Epithelial cell of proximal tubule (primary cell): ENCODE measurements at places on chromosomes 12 and 14.
A peak's percentile ranks its signal among the peaks of the same experiment; 100 is the strongest.

GRCh38 chr12:28268608-28269229, 78.5 kb downstream of the CCDC91 start:
- no peak for DNase-seq

- no peak for DNase-seq
Measured at GRCh38 chr12:106154751-106155273, 16.1 kb upstream of the NUAK1 start.

DNA sequence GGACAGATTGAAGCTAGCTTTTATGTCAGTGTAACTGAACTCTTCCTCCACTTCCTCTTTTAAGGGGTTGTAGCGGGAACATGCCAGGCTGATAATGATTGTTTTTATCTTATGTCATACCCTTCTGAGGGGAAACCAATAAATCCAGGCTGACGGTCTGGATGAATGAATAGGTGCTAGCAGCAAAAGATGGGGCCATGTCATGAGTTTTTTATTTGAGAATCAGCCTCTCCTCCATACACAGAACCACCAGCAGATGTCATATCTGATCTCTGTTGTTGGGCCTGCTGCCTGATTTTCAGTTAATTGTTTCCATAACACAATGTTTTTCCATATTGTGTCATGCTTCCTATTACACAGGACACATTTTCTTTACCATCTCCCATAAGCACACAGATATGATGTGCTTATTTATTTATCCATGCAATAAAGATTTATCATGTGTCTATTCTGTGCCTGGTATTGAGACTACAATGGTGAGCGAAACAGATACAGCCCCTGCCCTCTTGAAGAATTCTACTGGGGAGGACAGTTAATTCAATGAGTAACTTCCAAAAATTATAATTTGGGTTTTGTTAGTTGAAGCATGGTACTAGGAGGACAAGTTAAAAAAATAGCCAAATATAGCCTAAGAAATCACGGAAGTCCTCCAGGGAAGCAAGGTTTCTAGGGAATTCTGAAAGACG, 33.6 kb upstream of the CRY1 start:
- no peak for DNase-seq

DNA sequence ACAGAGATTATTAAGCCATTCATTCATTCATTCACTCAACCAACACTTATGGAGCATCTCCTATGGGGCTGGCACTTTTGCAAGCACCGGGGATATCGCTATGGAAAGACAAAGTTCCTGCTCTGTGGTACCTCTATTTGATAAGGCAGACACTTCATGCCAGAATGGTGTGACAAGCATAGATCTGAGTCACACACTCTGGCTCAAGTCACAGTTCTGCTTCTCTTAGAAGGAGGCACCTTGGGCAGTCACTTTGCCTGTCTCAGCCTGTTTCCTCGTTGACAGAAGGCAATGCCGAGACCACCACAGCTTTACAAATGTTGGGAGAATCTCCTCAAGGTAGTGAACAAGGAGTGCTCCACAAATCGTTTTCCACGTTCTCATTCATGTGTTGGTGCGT, 205.2 kb downstream of the SLC41A2 start:
- DNase-seq = no peak

DNA sequence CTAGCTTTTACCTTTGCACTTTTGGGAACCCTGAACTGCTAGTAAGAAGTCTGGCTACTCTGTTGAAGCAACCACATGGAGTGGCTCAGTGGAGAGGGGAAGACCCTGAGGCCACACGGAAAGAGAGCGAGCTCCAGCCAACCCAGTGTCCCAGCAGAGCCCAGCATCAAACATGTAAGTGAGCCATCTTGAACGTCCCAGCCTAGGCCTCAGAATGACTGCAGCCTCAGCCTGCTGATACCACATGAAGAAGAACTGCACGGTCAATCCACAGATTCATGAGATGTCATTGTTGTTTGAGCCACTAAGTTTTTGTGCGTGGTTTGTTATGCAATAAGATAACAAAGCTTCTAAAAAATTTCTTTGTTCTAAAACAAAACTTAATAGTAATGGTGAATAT, 40.2 kb downstream of the TFCP2 start:
- DNase-seq = no peak

DNA sequence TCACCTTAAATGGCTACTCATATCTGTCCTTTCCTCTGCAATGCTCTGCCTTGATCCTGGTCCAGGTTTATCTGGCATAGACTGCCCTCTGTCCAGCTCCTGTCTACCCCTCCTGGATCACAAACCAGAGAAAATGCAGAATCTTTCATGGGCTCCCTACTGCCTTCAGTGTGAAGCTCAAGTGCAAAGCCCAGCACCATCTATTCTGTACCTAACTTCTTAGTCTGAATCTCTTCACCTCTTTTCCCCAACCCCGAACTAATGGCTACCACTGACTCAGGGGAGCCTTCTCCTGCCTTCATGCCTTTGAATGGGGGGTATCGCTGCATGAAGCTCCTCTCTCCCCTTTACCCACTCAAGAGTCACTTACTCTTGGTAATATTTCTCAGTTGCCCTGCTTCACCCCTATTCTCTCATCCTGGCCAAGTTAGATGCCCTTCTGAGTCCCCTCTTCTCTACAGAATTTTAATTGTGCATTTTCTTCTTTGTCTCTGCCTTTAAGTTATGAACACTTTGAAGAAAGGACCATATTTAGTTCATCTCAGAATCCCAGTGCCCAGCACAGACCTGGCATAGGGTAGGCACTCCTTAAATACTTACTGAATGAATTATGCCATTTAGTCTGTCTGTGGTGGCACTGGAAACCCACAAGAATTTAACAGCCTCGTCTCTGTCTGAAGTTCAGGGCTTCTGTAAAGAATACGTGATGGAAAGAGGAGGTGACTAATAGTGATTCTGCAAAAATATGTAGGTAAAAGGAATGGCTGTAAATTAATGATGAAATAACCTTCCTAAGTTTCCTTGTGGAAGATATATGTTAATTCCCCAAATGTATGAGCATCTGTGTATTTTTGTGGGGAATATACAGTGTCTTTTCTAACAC, 191.3 kb upstream of the AMIGO2 start:
- DNase-seq = peak; percentile 80

- DNase-seq = no peak
Measured at GRCh38 chr14:91409928-91410718, 7.5 kb downstream of the CCDC88C start.

DNA sequence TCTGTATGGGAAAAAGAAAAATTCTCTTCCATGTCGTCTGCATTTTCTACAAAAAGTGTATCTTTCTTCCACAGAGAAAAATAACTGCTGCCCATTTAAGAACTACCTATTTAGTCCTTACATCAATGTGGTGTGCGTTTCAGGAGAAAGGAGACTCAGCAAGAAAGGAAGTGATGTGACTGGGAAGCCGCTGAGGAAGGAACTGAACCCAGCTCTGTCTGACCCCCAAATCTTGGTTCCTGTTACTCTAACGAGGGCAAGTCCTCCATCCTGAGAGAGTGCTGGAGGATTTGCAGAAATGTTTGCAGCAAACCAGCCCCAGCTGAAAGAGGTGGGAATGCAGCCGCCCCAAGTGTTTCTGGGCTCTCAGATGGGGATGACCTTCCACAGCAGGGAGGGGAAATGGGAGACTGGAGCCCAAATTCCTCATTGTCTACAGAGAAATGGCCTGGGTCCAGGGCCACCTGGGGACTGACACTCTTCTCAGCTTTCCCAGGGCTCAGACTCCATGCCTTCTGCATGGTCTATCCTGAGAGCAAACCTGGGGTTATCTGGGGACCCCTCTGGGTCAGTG, 6.7 kb upstream of the MLEC start:
- DNase-seq = no peak

- no peak for DNase-seq
Measured at GRCh38 chr12:31369712-31370521, 44.0 kb upstream of the SINHCAF start.

- no peak for DNase-seq
Measured at GRCh38 chr12:11437966-11438365, 42.6 kb upstream of the PRB2 start.

DNA sequence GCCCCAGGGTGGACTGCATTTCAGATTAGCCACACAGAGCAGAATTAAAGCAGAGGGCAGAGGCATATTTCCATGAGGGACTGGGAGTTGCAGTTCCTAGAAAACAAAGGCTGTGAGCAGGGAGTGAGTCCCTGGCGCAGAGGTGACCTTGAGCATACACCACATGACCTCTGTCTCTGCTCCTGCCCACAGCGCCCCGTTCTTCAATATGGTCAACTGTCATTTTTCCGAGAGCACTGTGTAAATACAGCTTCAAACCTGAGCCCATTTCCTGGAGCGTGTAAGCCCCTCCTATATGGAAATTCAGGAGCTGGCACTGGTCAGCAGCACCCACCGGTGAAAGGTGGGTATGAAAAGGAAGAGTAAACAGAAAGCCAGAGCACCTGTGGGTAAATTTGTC, 192.2 kb upstream of the PELI2 start:
- no peak for DNase-seq

GRCh38 chr14:98924046-98924445, 348.0 kb downstream of the BCL11B start:
- no peak for DNase-seq

DNA sequence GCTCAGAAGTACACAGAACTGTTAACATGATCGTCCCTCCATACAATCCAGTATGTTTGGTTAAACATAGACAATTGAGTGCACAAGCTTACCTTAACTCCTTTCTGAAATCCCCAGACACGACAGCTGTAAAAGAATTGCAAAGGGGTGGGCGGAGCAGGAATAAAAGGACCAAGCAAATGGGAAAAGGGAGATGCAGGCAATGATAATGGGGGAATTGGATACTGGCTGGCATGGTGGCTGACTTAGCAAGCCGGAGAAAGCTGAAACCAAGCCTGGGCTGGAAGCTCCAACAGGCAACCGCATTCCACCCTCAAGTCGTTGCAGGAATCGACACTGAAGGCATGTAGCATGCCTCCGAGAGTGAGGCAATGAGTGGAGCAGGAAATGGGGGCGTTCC, 96.8 kb upstream of the TMEM132C start:
- no peak for DNase-seq

DNA sequence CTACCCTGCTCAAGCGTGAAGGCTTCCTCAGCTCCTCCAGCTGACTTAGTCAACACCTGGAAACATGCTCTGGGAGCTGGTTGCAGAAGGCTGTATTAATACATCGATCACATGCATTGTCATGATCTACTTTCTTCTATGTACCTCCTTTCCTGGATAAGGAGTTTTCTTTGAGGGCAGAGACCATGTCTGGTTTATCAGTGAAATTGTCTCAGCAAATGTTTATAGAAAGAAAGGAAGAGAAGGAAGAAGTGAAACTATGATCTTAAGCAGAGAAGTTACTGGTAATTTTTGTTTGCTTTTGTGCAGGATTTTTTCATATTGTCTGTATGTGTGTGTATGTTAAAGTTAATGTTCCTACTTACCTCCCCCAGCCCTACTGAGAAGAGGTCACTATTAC, 4.5 kb downstream of the DYRK4 start:
- no peak for DNase-seq

- no peak for DNase-seq
Measured at GRCh38 chr12:1527789-1528188, 66.6 kb downstream of the FBXL14 start.

GRCh38 chr12:123253641-123254459, 17.8 kb downstream of the CDK2AP1 start:
- no peak for DNase-seq

DNA sequence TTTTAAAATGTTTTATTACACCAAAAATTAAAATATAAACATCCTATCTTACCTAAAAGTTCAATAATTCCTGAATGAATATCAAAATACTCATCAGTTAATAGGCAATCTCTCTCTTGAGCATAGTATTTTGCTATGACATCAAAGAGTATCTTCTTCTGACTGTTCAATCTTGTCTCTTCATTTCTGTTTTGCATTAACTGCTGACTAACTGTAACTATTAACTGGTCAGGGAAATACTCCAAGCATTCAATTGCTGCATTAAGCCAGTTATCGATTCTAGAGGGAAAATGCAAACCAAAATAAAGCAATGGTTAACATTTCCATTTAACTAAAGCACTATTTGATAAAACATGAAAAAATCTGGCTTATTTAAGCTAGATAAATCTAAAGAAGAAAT, 13.4 kb downstream of the DEPDC4 start:
- DNase-seq = no peak

DNA sequence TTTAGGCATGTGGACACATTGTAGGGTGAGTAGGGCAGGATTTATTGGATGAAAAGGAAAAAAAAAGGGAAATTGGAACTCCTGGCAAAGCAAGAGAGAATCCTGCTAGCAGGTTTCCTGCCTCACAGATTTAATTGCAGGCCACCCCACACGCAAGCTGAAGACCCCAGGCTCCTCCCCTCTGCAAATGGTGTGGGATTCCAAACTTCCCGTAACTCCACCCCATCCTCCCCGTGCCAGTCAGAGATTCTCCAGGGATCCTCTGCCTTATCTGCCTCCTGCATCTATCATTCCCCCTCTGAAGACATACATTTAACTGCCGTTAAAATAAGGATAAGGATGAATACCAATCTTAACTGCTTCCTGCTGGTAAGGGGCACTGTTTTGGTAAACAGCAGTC, 249.8 kb upstream of the GARIN2 start:
- DNase-seq = no peak

- DNase-seq = peak; percentile 68
Measured at GRCh38 chr12:45336331-45336730, 120.4 kb downstream of the ANO6 start.

DNA sequence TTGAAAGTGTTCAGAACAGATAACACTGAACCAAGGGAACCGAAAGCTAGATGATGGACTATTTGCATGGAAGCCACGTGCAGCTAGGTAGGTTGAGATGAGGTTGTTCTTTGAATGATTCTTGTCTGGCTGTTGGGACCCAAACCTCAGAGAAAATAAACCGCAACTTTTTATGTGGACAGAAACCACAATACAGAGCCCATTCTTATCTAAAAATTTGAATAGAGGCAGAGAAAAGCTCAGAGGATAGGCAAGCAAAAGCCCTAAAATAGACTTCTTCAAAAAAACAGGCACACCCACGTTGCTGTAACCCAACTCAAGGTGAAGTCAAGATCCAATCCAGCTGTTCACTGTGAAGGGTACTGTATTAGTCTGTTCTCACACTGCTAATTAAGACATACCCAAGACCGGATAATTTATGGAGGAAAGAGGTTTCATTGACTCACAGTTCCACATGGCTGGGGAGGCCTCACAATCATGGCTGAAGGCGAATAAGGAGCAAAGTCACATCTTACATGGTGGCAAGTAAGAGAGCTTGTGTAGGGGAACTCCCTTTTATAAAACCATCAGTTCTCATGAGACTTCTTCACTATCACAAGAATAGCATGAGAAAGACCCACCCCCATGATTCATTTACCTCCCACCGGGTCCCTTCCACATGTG, 353.8 kb downstream of the AACS start:
- DNase-seq = no peak

DNA sequence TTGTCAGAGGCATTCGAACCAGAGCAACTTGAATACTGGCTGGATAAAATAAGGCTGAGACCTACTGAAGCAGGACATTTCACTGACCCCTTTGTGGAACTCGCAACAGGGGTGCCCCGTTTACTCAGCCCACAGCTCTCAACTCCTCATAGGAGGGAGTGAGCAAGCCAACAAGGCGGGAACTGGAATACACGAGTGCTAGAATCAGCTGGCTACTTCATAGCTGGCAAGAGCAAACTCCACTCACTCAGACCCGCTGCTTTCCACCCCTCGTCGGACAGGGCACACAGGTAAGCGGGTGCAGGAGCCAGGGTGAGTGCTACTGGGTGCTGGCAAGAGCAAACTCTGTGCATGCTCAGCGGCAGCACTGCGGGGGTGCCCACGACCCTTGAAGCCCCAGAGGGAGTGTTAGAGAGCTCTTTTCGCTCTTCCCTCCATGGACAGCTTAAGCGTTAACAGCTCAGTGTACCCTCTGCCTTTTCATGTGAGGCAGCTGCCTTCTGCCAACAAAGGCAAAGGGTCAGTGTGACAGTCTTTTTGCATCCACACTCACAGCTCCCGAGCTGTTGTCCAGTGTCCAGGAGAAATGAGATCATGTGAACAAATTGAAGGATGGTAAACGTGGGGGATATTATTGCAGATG, 15.7 kb downstream of the CAPZA3 start:
- DNase-seq = no peak
